ENCODE measurements at places on chromosomes 7 and 10. TPM values are rescaled to one million over a fixed set of nuclear protein-coding genes. Genes with fewer than 3 reads are reported as not detected.

DNA sequence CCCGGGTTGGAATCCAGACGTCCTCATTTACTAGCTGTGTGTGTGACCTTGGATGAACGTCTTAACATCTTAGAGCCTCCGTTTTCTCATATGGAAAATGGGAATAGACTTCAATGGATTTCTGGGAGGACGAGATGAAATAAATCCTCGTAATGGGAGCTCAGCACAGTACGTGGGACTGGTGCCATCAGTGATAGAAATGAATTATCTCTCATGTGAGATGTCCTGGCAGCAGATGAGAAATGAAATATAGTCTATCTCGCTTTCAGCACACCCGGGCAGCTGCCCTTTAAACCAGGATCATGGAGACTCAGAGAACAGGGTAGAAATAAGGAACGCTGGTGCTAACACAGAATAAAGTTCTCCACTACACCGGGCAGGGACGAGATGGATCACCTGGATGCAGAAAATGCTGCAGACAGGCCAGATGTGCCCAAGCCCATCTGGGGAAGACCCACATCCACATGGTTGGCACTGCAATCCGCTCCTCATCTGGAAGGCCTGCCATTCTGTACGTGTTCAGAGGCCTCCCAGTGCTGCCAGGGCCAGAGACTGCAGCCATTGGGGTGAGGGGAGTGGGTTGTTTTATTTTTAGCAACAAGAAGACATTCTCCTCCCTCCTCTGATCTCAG lies 11.1 kb upstream of the EMX2 start:
- no peak for DNase-seq

DNA sequence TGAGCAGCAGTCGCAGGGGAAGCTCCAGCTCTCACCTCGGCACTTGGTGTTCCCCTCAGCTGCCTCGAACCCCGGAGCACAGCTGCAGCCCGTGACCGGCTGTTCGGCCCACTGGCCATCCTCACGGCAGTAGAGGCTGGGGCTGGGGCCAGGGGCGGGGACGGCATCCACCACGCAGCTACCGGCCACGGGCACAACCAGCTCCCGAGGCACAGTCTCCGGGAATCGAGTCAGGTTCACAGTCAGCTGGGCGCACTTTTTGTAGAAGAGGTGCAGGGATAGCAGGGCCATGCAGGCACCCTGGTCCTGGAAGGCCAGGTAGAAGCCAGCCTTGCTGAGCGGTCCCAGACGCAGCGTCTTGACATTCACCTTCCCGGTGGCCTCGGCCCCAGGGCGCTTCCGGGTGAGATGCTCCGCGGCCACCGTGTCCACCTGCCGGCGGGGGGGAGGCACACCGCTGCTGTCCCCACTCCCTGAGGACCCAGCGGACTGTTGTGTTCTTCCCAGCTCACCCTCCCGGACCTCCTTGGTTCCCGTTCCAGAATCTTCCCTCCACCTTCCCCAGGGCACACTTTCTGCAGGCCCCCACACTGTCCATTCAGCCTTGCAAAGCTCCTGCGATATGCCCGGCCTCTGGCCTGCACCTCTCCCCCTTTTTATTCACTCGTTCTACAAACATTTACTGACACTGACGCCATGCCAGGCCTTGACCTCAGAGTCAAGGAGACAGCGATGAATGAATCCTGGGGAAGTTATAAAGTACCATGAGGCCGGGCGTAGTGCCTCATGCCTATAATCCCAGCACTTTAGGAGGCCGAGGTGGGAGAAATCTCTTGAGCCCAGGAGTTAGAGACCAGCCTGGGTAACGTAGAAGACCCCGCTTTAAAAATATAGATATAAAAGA lies 4.8 kb downstream of the EPHB4 start:
- DNase-seq: no peak

DNA sequence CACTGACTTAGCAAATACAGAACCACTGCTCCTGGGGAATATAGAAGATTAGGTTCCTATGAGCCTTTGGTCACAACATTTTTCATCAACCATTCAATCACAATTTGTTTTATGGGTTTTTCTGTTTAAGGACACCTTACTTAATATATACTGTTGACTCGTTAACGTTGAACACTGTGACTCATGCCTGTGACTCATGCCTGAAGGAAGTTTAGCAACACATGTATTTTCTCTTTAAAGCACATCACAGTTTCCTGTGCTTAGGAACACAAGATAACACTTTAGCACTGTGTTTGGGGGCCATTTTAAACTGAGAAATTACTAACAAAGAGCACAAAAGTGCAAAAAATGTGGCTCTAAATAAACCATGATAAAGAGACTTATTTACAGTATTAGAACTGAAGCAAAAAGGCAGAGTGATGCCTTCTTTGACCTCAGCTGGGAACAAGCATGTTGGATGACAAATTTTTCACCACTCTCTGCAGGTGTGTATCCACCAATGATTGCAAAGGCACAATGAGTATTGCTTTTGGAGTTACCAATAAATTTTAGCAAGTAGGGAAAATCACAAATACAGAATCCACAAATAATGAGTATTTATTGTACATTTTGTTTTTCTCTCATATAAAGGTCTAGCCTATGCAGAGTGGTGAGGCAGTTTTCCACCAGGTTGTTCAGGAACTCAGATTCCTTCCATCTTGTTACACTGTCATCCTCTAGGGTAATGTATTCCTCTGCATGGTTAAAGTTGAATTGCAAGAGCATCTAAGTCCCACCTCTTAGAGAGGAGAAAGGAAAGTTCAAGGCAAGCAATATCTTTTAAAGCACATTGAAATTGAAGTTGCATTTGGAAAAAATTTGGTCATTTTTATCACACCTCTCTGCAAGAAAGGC lies 7.3 kb downstream of the FGFBP3 start:
- no peak for DNase-seq

Gene SLIT1
- total RNA-seq: 0.06 TPM

Gene IDI2
- not detected for total RNA-seq

Gene CHRM2
- total RNA-seq: 7.3 TPM

Gene OR9A2
- not detected for total RNA-seq

Gene CELF2
- 28.4 TPM for total RNA-seq

Data from left colon (tissue), 2 donors.